ENCODE measurements at places on chromosomes 7 and 10. TPM values are rescaled to one million over a fixed set of nuclear protein-coding genes. Genes with fewer than 3 reads are reported as not detected.

Gene PLPP4
- total RNA-seq, result under 0.01 TPM

Gene MRLN
- not detected for total RNA-seq

Gene TAF3
- total RNA-seq, result 0.94 TPM

Gene ADIRF
- 197 TPM for total RNA-seq

Gene CLRN3
- not detected for total RNA-seq

Gene CPN1
- not detected for total RNA-seq

Gene MYPN
- under 0.01 TPM for total RNA-seq

Gene BAIAP2L1
- total RNA-seq, result 1.3 TPM

Gene GDF10
- 152 TPM for total RNA-seq

Gene SORBS1
- total RNA-seq, result 0.16 TPM

Gene CASD1
- 11.7 TPM for total RNA-seq

Gene BUD23
- total RNA-seq, result 50.1 TPM

Gene ARHGEF35
- 2.5 TPM for total RNA-seq

Gene NOLC1
- total RNA-seq, result 14.4 TPM

Gene NKX2-3
- not detected for total RNA-seq

Gene PGAM2
- total RNA-seq, result 0.09 TPM

Gene MMD2
- total RNA-seq, result not detected

Gene TYW1
- 20.5 TPM for total RNA-seq

Gene GARIN1A
- total RNA-seq, result 0.52 TPM

Gene FZD8
- total RNA-seq, result 6.0 TPM

Gene LBX1
- total RNA-seq, result under 0.01 TPM

Gene PTPRZ1
- not detected for total RNA-seq

Gene PRF1
- total RNA-seq, result not detected

Gene GSTO2
- total RNA-seq, result 1.7 TPM

Gene GPR26
- total RNA-seq, result not detected

Gene C10orf71
- total RNA-seq, result not detected

Gene TUBAL3
- not detected for total RNA-seq

Gene STEAP1
- total RNA-seq, result 30.7 TPM

Gene ACTR3C
- 2.0 TPM for total RNA-seq

Gene C7orf57
- total RNA-seq, result not detected

Gene MBL2
- not detected for total RNA-seq

Data from bronchial smooth muscle cell (primary cell).